ENCODE measurements at places on chromosomes 1 and 21.

- DNase-seq: no peak
Observed at GRCh38 chr21:45309069-45309986, 21.6 kb upstream of the POFUT2 start.

DNA sequence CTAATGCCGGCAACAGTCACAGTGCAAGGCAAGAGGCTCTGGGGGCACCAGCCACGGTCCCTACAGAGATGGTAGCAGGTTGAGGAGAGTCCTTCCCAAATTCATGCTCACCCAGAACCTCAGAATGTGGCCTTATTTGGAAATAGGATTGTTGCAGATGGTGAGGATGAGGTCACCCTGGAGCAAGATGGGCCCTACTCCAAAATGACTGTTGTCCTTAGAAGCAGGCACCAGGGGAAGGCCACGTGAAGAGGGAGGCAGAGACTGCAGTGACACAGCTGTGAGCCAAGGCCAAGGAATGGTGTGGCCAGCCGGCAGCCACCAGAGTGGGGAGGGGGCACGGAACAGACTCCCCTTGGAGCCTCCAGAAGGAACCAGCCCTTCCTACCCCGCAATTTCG lies 70.8 kb upstream of the CLDN14 start:
- DNase-seq: no peak

DNA sequence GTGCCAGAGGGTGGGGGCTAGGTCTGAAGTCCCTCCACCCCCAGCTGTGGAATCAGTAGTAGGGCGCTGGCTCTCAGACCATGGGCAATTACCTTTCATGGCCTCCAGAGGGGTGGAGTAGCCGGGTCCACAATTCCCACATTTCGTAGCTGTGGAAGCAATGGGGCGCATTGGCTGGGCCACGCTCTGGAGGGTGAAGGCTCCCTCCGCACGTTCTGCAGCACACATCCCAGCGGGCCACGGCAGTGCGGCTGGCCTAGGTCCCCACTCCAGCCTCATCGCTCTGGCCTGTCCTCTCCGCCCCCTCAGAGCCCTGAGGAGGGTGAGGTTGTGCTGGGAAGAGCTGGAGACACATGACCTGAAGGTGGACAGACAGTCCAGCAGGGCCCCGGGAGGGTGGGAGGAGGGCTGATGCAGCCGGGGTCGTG lies 2.9 kb downstream of the SELENBP1 start:
- no peak for DNase-seq

DNA sequence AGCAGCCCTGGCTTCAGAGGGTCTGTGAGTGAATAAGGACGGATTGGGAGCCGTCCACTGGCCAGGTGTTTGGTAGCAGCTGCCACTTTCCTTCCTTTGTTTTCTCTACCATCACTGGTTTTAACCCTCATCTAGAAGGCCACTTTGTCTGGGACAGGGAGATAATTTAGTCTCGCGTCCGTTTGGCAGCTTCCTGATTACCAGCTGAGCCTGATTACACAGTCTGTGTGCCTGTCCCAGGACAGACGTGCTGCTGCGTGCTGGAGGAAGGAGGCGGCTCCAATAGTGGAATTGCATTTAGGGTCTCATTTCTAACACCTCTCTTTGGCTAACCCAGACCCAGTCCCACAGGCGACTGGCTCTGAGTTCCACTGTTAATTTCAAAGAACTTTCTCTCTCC lies 24.6 kb upstream of the CASQ2 start:
- no peak for DNase-seq
